Activated CD4-positive, alpha-beta T cell treated with anti-CD3 and anti-CD28 coated beads, Interleukin-10, Interleukin-2, amounts not matched to agents 100 ng/mL and 50 ng/mL, durations not matched to agents 16 hours and 8 hours (primary cell): ENCODE measurements at places on chromosomes 6 and 20.

DNA sequence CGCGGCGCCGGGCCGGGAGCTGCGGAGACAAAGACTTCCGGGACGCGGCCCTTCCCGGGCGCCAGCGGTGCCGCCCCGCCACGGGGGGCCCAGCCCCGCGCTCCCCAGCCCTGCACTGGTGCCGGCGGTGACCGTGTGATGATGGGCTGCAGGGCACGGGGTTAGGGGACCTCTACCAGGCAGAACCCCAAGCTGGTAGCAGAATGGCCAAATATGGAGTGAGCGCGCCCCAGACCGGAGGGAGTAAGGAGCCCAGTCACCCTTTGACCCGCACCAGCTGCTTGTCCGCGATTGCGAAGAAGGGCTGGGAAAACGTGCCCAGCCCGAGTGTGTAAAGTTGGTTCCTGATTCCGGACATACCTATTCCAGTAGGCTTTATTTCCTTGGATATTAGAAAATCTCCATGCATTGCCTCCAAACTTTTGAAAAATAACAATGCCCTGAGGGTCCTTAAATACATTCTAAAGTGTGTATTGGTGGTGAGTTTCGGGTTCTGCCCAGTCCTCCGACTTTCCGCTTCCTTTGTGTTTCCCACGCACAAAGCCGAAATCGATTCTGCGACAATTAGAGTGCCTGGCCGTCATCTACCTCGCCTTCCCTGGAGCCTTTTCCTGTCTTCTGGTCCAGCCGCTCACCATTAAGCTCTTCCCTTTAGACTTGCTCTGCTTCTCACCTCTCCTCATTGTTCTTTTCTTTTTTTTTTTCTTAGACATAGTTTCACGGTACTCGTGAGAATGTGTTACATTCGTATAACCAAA, 1.1 kb downstream of the ABRACL start:
- peak; percentile 52 for DNase-seq

DNA sequence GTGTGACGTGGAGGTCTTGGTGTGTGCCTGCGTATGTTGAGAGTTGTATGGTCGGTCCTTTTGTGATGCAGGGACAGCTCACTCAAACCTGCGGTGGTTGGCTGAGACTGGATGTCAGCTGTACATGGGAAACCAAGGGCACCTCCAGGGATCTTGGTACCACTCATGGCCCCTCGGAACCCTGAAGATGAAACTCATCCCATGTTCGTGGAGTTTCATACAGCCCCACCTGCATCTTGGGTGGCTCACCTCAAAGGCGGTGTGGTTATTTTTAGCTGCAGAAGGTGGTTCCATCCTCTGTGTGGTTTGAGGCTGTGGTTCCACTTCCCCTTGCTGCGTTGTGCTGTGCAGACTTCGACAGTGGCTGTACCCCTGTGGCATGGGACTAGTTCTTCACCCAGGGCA, 52.6 kb upstream of the SLC22A1 start:
- DNase-seq = peak; percentile 61

DNA sequence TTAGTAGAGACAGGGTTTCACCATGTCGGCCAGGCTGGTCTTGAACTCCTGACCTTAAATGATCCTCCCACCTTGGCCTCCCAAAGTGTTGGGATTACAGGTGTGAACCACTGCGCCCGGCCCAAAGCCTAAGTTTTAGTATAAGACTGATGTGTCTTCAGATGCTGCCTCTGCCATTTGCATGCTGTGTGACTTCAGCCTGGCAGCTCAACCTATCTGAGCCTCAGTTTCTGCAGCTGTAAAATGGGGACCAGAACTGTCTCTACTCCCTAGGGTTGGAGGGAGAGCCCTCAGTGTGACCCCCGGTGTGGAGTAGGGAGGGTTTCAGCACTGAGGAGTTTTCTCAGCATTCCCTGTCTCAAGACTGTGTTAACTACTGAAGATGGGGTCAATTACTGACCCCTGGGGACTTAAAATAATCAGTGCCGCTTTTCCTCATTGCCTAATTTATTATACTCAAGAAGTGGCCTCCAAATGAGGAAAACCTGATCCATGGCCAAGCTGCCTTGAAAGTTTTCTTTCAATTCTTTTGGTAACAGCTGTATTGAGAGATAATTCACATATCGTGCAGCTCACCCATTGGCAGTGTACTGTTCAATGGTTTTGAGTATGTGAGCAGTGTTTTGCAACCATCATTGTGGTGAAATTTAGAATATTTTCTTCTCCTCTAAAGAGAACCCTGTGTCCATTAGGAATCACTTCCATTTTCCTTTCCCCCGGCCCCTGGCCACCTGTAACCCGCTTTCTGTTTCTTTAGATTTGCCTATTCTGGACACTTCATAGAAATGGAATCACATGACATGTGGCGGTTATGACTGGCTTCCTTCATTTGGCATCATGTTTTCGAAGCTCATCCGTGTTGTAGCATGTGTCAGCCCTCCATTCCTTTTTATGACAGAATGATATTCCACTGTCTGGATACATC, 64.8 kb downstream of the PHACTR3 start:
- no peak for DNase-seq

DNA sequence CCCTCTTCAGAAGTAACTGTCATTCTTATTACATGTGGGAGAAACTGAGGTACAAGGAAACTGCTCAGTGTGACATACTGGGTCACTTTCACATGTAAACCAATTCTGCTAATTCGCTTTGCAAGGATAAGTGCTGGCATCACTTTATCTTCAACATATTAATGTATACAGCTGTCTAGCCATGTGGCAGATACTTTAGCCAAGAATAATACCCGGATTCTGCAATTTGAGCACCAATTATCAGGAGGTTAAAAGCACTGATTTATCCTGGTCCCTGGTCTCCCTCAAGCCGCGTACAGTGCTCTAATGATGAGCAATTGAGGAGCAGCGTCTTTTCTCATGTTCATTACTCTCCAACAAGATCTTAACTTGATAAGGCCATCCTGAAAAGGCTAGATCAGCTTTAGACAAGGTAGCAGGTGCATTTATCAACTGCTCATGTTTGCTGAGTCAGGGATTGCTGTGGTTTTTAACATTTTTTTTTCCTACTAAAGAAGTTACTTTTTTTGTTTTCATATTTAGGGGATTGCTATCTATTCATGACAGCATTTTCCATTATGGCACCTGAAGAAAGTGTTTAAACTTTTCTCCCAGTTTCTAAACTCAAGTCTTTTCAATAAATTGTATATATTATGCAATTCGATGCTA, 1066.3 kb upstream of the MAP3K7 start:
- DNase-seq = no peak

- no peak for DNase-seq
These were observed 75.9 kb upstream of the PMEPA1 start for GRCh38 chr20:57785720-57786119.

GRCh38 chr20:6898928-6899327, 131.4 kb downstream of the BMP2 start:
- DNase-seq = no peak

GRCh38 chr6:22972771-22973170, 403.4 kb downstream of the HDGFL1 start:
- no peak for DNase-seq

DNA sequence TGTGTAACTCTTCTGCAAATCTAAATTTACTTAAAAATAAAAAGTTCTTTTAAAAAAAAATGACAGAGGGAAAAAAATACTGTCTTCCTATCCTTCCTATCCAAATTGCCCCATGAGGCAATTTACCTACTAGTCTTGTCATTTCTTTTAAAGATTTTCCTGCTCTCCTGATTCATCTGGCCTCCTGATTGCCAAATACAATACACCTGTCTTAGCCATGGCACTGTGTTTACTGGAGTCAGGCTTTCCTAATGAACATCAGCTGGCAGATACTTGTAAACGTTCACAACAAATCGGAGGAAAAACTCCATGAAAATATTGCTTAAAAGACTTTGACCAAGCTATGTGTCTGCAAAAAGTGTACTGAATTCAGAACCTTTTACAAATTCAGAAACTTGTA, 21.5 kb downstream of the TM9SF4 start:
- DNase-seq = no peak
